Daoy (cell line): ENCODE measurements at places on chromosomes 12 and 14. TPM values are rescaled to one million over a fixed set of nuclear protein-coding genes. Genes with fewer than 3 reads are reported as not detected.

The SMAGP gene
- 10.4 and 26.9 TPM in 2 replicates for total RNA-seq

GRCh38 chr12:53232646-53233461 lies 845 bp upstream of the RARG start:
- DNase-seq, result peak; percentile 37

The EMP1 gene
- total RNA-seq, result 116 and 250 TPM in 2 replicates

The LIN7A gene
- total RNA-seq, result 0.12 and 1.3 TPM in 2 replicates

GRCh38 chr14:53295985-53296582 lies 143.0 kb upstream of the DDHD1 start:
- DNase-seq, result peak; percentile 28

GRCh38 chr12:28601570-28602058 lies 411.4 kb downstream of the CCDC91 start:
- no peak for DNase-seq

- no peak for DNase-seq
Measured at GRCh38 chr12:91418221-91419090, 235.8 kb upstream of the DCN start.

- DNase-seq, result no peak
Measured at GRCh38 chr14:69363964-69364363, 34.1 kb downstream of the ERH start.

- no peak for DNase-seq
Measured at GRCh38 chr14:72563676-72564075, 330.2 kb downstream of the DPF3 start.

The TAS2R43 gene
- 1.6 TPM in 1 of 2 replicates, not detected in the other for total RNA-seq

DNA sequence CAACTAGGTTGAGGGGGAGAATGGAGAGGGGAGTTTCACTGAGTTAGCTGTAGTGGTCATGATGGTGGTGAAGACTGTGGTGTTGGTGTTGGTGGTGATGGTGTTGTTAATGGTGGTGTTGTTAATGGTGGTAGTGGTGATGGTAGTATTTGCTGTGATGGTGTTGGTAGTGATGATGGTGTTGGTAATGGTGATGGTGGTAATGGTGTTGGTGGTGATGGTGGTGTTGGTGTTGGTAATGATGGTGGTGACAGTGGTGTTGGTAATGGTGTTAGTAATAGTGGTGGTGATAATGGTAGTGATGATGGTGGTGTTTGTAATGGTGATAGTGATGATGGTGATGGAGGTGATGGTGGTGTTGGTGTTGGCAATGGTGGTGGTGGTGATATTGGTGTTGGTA lies 9.1 kb downstream of the C1R start:
- no peak for DNase-seq

DNA sequence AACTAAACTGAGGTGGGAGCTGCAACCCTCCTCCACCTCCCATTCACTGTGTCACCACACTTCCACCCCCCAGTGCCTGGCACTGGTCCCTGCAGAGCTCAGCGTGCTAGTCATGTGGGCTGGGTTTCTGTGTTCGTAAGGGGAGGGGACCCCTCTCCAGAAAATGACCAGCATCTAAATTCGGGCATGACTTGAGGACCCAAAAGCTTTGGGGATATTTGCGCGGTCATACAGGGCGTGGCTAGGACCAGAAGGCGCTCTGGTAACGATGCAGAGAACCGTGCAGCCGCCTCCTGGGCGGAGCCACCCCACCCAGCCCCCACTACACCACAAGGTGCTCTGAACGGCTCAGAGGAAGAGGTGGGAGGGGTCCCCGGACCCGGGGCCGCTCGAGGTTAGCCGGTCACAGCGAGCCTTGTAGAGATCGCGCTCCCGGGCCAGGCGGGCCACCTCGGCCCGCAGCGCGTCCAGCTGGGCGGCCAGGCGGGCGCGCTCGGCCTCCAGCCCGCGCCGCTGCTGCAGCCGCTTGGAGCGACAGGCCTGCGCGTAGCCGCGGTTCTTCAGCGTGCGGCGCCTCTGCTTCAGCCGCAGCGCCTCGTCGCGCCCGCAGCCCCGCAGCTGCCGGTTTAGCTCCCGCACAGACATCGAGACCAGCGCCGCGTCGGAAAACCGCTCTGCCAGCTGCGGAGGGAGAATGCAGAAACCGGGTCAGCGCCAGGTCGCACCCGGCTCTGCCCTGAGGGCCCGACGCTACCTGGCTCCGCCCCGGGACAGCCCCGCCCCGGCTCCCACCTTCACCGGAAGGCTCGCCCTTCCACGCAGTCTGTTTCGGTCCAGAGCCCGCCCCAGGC lies 9.8 kb downstream of the CPNE6 start:
- DNase-seq, result peak; percentile 76

GRCh38 chr12:124917135-124917840 lies 2.8 kb upstream of the UBC start:
- DNase-seq, result peak; percentile 100

DNA sequence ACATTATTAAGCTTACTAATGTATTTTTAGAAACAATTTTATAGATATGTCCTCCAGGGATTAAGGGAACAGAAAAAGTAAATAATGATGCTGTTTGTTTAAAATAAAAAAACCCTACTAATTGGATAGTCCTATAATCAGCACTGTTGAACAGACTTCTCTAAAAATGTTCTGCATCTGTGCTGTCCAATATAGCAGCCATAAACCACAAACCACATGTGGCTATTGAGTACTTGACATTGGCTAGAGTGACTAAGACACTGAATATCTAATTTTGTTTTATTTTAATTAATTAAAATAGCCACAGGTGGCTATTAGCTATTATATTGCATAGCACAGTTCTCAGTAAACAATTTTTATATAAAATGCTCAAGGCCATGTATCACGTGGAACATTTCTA lies 210.4 kb downstream of the DPY19L2 start:
- DNase-seq, result no peak

The SNW1 gene
- total RNA-seq, result 133 and 175 TPM in 2 replicates

GRCh38 chr12:93772003-93772700 lies 95.0 kb downstream of the CRADD start:
- no peak for DNase-seq

DNA sequence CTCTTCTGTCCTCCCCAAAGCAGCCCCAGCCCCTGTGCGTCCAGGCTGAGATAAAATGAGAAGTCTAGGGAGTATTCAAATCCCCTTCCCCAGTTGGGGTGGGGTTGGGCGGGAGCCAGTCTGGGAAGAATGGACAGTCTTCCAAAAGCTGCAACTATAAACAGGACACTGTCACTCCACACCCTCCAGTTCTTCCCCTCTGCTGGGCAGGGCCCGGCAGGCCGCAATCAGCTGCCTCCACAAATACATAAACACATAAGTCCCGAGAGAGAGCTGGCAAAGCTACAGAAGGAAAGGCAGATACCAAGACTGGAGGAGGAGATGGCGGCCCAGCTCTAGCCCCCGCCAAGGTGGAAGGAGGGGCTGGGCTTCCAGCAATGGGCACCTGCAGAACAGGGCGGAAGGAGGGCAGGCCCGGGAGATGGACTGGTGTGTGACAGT lies 12.7 kb downstream of the LTBP2 start:
- no peak for DNase-seq

GRCh38 chr12:28051516-28052354 lies 79.2 kb upstream of the PTHLH start:
- no peak for DNase-seq

DNA sequence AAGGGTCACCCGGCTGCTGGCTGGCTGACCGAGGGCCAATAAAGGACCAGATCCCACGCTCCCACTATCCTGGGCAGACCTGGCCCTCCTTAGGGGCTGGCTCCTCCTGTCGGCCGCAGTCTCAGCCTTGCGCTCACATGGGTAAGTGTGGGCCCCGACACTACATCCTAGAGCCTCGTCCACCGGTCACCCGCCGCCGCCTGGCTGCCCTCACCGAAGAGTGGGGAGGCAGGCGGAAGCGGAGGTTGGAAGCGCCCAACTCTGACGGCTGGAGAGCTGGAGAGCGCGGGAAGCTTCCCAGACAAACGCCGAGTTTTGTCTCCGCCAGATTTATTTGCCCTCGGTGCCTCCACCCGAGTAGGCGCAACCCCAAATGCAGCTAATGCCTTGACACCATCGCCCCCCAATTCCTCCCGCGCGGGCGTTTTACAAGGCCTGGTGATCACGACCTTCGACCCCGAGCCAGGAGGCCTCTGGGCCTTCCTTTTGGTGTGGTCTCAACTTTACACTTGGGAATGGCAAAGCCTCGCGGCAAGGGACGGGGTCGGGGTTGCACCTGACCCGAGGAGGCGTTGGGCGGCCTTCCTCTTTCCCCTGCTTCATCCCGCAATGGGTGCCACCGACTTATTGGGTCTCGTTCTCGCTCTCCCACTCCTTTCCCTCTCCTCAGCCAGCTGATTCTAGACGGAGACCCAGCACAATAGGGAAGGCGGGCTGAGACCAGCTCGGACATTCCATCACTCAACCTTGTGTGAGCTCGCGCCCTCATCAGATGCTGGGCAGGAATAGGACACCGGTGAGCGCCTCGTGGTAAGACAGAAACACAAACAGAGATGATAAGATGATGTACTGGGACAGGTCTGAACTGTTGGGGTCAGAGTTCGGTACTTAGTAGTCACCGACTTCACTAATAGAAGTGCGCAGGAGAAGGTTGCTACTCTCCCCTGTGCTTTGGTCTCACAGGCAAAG lies 78.3 kb upstream of the ANO4 start:
- no peak for DNase-seq

DNA sequence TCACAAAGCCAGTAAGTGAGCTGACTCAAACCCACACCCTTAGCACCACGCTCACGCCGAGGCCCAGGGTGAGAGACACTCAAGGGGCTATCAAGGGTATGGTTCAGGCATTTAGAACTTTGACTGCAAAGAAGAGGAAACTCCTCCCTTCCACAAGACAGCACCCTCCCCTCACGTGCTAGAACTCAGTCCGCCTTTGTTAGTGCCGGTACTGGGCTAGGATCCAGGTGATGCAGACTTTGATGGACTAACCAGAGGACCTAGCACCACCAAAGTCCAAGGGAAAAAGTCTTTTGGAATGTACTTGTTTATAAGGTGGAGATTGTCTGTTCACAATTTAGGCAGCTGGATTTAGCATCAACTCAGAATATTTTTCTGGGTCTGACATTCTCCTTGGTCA lies 33.7 kb downstream of the VWF start:
- DNase-seq, result no peak

The CD27 gene
- total RNA-seq, result not detected in 2 replicates

- DNase-seq, result no peak
Measured at GRCh38 chr12:96063046-96063445, 27.7 kb upstream of the LTA4H start.

- DNase-seq, result no peak
Measured at GRCh38 chr14:75101491-75101890, 25.4 kb downstream of the NEK9 start.

The KCNH5 gene
- total RNA-seq, result 1.1 and 3.7 TPM in 2 replicates

The PRR4 gene
- total RNA-seq, result 0.74 TPM in 1 of 2 replicates, not detected in the other

The RNASE1 gene
- 1.9 and 6.0 TPM in 2 replicates for total RNA-seq

DNA sequence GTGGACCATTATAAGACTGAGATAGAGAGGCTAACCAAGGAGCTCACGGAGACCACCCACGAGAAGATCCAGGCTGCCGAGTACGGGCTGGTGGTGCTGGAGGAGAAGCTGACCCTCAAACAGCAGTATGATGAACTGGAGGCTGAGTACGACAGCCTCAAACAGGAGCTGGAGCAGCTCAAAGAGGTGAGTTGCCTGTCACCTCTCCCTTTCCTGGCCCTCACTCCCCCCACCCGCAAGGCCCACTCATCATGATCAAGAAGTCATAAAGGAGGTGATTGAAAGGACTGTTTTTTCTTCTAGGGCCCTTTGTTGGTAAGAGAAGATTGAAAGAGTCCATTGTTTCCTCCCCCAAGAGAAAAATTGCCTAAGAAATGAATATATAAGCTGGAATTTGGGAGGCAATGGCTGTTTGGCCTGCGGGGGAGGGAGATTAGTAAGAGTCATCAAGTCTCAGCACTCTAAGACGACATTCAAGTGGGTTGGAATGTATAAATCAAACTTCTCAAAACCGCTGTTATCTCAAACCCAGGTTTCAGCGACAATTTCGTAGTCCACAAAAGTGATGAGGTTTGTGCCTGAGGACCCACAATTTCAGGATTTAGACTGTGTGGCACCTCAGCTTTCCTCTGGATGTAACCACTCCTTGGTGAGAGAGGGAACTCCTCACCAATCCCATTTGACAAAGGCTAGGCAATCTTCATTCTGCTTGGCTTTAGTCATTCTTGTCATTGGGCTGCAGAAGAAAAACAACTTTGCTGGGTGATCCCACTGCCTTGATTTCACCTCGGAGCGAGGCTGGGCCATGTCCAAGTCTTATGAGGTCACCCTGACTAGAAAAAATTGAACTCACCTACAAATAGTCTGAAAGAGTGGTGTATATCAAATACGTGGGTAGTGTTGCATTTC lies 966 bp downstream of the BICD1 start:
- DNase-seq, result peak; percentile 74

GRCh38 chr14:96832351-96832750 lies 35.2 kb downstream of the VRK1 start:
- no peak for DNase-seq
